ENCODE measurements at places on chromosomes 4 and X.

DNA sequence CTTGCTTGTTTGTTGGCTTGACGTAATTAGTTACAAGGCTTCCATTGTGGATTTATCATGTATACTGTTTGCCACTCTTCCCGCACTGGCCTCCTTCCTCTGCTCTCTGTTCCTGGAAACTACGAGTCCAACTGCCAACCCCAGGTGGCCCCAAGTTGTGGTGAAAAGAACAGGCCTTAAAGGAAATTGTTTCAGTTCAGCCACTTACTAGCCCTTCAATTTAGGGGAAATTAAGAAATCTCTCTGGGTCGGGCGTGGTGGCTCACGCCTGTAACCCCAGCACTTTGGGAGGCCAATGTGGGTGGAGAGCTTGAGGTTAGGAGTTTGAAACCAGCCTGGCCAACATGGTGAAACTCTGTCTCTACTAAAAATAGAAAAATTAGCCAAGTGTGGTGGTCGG is 28.0 kb downstream of the RBM47 start:
- DNase-seq, result no peak

GRCh38 chrX:53287493-53288138 is 6.2 kb upstream of the IQSEC2 start:
- DNase-seq, result no peak

DNA sequence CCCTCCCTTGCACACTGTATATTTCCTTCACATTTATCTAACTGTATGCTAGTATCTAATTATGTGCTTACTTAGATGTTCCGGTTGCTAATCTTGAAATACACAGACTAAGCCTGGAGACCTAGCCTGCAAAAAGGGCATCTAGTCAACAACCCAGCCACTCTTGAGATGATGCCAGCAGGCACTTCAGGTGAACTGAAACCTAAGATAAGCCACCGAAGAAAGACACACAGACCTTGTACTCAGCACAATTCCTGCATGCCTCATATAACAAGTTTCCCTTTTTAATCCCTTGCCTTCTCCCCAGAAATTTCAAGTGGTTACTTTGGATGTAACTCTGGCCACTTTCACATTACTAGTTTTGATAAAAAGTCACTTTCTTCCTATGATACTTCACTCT is 2506.6 kb downstream of the ARAP2 start:
- DNase-seq, result no peak

GRCh38 chrX:37956223-37956622 is 50.1 kb upstream of the SYTL5 start:
- DNase-seq, result no peak

- no peak for DNase-seq
Observed at GRCh38 chr4:33543941-33544450, 2700.3 kb downstream of the ARAP2 start.

GRCh38 chr4:88599714-88600113 is 7.4 kb downstream of the HERC3 start:
- no peak for DNase-seq

DNA sequence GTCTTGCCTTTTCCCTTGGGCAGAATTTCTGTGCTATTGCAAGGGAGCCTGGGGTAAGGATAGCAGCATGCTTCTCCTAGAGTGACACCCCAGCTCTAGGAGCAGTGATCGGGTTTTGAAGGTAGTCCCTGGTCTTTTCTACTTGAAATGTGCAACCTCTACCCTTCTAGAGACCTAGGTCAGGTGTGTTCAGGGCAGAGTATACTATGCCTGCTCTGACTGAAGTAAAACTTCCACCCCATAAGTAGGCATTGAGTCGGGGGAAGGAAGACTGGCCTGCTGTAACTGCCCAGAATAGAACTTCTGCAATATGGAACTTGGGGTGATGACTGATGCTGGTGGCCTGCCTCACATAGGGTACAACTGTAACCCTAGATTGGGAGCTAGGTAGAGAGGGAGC is 80.9 kb downstream of the ARHGAP36 start:
- DNase-seq, result no peak

GRCh38 chrX:132173647-132174046 is 45.6 kb downstream of the RAP2C start:
- no peak for DNase-seq

DNA sequence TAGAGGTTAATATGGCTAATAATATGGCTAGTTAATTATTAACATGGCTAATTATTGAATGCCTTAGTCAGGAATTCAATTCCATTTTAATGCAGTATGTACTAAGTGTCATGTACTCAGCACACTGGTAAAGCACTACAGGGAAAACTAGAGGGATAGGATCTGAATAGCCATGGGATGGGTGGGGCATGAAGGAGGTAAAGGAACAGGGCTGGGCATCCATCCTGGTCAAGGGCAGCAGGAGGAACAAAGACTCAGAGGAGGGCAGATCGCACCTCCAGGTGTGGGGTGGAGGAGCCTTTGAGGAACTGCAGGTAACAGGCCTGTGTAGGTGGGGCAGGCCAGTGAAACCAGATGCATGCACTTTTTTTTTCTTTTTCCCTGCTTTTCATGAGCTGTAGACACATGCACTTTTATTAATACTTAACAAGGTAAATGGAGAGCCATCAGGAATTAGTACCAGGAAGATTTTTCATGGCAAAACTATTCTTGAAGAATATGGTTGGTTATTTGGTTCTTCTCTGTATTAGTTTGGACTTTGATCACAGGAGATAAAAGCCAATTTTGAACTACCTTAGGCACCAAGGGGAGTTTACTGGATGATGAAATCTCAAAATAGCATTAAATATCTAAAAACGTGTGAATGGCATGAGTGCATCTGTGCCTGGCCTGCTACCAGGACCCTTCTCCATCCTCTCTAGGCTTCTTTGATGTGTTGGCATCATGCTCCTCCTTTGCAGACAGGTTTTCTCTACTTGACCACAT is 88.3 kb downstream of the CC2D2A start:
- no peak for DNase-seq

- no peak for DNase-seq
Observed at GRCh38 chrX:129629837-129630236, 24.9 kb downstream of the APLN start.

GRCh38 chr4:1508161-1509160 is 102.2 kb upstream of the NKX1-1 start:
- no peak for DNase-seq

- no peak for DNase-seq
Observed at GRCh38 chrX:150565551-150565950, 2.9 kb upstream of the MTM1 start.

- DNase-seq, result no peak
Observed at GRCh38 chrX:86066998-86067397, 19.6 kb upstream of the CHM start.

DNA sequence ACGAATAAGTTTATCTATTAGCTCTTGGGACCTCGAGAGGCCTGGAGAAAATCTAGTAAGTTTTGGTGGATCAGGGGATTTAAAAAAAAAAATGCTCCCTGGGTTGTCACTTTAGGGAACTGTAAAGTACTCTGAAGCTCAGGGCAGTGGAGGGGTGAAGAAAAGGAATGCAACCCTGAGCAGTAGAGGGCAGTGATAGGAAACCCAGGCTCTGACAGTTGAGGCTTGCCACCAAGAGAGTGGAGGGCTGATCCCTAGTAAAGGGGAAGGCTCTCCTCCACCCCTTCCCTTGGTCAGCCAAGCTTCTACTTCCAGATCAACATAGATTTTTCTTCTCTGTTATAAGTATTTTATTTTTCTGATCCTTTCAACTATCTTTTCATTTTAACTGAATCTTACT is 73.1 kb downstream of the FBXO8 start:
- no peak for DNase-seq

- no peak for DNase-seq
Observed at GRCh38 chrX:40090961-40091360, 6.8 kb downstream of the BCOR start.

- DNase-seq, result peak; percentile 38
Observed at GRCh38 chrX:1300449-1300848, 31.8 kb downstream of the CSF2RA start.

DNA sequence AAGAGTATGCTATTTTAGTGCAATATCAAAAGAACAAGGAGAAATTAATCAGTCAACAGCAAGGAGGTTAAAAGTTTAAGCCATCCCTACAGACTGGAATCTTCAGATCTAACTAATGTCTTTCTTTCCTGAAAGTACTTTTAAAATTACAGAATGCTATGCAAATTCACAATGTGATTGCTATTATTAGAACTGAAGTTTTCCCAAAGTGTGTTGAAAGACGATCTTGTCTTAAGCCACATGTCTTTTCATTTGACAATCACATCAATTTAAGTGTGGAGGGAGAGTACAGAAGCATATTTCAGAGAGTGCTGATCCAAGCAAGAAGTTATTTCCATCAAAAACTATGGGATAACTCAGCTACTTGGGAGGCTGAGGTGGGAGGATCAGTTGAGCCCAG is 64.7 kb upstream of the TNIP3 start:
- no peak for DNase-seq

- no peak for DNase-seq
Observed at GRCh38 chrX:7062276-7062675, 85.2 kb upstream of the STS start.

DNA sequence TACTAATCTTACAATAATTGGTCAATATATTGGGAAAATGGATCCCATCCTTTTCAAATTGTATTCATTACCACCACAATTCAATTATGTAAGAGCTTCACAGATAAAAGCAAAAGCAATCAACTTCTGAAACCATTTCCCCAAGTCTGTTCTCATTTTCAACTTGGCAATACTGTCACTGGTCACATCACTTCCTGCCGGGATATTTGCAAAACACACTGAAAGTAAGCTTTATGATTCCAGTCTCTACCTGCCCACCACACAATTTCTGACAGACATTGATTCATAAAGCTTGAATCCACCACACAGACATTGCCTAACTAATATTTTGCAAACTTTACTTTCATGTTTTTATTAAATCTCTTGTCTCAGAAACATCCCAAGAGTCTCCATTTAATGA is 53.6 kb downstream of the LIN54 start:
- DNase-seq, result no peak

GRCh38 chr4:111128327-111128726 is 505.4 kb upstream of the PITX2 start:
- DNase-seq, result no peak

DNA sequence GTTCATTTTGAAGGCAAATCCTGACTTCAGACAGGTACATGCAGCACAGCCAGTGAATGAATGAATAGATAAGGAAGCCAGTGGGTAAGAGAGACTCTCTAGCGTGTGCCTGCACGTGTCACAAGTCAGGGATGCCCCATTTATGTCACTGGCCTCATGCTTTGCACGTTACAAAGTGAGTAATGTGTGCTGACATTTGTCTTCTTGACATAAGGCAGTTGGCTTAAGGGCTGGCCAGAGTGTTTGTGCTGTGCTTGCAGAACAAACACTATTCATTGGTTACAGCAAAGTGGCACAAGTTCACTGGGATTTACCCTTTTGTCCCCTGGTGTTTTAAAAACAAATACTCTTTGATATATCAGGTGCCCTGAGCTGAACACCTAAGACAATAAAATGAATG is 55.9 kb downstream of the CRMP1 start:
- no peak for DNase-seq

DNA sequence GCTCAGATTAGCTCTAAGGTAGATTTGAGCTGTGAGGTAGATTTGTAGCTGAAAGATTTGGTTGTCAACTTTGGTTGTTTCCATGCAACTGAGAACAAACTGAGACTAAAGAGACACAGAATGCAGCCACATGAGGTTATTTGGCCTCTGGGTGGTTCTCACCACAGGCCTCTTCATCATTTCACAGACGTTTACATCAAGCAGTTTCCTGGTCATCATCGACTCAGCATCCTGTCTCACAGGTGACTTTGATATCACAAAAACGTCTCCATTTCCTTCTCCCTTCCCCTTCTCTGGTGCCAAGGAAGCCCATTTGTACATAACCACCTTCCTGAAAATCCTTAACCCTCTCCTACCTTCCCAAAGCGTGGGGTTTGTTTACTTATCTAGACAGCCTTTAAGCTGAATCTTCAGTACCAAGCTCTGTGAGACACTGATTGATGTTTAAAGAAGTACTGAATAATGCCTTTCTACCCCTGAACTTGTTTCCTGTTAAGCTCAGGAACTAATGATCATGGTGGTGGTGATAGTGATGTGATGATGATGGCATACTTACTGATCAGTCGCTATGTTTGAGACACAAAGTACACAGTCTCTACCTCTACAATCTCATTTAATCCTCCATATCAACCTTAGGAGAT is 81.9 kb downstream of the FAM114A1 start:
- DNase-seq, result no peak

DNA sequence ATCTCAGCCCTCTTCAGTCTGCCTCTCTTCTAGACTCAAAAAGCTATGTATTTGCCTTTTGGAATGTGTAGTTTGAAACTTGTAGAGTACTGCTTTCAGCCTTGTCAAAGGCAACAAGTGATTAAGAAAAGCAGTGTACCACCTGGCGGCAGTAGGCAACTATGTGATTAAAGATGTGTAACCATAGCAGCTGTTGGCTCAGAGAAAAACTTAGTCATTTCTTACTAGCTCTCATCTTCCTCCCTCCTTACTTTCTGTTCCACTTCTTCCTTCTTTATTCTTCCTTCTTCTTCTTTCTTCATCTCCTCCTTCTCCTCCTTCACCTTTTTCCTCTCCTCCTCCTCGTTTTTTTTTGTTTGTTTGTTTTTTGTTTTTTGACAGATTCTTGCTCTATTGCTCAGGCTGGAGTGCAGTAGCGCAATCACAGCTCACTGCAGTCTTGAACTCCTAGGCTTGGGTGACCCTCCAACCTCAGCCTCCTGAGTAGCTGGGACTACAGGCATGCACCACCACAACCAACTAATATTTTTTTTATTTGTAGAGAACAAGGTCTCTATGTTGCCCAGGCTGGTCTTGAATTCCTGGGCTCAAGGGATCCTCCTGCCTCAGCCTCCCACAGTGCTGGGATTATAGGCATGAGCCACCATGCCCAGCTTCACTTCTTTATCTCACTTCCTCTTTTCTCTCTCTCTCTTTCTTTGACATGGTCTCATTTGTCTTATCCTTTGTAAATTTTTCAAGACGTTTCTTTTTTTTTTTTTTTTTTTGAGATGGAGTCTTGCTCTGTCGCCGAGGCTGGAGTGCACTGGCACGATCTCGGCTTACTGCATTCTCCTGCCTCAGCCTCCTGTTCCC is 32.6 kb downstream of the ABHD18 start:
- DNase-seq, result no peak

DNA sequence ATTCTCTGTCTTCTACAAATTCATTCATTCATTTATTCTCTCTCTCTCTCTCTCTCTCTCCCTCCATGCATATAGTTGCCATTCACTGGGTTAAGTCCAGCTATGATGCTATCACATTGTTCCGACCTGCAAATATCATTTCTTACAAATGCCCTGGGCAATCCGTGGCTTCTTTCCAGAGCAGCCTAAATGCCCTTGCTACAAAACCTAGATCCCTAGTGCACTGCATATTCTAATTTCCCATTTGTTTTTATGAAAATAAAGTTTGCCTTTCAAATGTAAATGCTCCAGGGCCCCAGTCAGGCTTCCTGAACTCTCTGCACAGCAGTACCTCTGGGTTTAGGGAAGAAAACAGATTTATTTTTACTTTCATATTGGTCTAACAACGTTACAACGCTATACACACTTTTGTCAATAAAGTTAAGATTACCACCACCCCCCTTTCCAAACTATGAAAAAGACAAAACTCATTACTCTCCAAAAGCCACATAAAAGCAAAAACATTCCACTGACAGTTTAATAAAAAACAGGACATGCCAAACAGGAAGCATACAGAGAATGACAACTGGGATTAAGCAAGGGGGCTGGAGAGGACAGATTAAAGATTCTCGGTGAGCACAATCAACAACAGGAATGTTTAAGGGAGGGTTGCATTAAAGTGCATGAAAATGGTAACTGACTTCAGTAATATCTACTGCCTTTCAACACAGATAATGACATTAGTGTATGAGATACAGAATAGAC is 104.3 kb downstream of the USP46 start:
- DNase-seq, result no peak

- DNase-seq, result no peak
Observed at GRCh38 chr4:89269121-89269666, 38.4 kb downstream of the GPRIN3 start.
